ENCODE measurements at places on chromosomes 12 and 14.

- no peak for DNase-seq
Measured at GRCh38 chr12:107396991-107397390, 288.6 kb upstream of the PWP1 start.

DNA sequence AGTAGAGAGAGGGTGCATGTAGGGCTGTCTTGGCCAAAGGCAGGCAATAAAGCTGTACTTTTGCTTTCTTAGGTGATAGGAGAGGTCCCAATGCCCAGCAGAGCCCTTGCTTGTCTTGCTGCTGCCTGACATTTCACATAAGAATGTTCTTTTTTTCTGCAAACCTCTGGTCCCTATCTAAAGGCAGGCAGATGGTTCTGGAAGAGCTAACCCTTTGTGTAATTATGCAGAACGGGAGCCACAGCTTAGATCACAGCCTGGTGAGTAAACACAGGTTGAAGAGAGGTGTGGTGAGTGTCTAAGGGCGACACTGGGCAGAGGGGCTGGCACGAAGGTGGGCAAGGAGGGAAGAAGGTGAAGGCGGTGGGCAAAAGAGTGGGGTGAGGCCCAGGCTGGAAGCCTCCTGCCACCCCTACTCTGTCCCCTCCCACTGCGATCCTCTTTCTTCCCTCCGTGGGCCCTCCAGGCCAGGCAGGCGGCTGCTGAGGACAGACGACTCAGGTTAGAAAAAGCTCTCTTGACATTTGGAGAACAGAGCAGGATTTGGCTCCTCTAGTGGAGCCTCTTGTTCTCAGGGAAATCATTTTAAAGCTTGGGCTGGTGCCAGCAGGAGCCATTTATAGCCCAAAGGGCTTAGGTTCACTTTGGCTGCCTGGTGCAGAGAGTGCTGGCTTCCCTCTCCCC is 42.8 kb downstream of the PRMT8 start:
- no peak for DNase-seq

DNA sequence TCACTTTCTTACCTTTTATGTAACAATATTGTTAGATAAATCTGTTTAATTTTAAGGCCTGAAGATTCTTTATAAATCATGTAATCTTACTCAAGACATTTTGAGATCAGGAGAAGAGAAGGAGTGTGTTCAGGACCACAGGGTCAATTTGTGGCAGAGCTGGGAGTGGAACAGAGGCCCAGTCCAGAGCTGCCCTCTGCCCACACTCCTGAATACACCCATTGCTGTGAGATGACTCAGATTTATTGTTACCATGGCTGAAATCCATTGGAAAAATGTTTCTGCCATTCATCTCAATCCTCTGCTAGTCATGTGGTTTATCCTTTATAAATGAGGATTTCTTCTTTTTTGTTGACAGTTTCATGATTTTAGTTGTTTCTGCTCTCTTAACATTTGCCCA is 100.5 kb upstream of the STXBP6 start:
- no peak for DNase-seq

- no peak for DNase-seq
Measured at GRCh38 chr12:19461999-19462398, 22.7 kb downstream of the AEBP2 start.

DNA sequence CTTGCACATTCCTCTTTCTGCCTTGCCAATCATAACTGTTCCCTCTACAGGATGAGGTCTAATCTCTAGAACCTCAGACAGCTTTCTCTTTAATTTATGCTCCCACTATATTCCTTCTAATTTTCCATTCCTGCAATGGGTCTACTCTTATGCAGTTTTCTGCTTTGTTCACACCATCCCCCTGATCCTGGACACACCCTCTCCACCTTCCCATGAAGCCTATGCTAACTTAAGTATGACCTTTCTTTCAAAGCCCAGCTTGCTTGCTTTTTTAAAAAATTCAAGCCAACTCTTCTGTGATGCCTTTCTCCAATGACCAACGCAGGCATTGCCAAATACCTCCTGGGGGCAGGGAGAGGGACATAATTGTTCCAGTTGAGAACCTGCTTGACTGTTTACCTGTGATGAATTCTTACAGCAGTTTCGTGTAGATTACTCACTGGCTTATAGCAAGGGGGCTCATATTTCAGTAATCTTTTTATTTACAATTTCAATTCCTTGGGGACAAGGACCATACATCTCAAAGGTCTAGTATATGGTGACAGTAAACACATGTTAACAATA is 7.8 kb downstream of the SLC38A1 start:
- DNase-seq = no peak

- DNase-seq = no peak
Measured at GRCh38 chr14:65704850-65705249, 292.3 kb downstream of the FUT8 start.

- DNase-seq = no peak
Measured at GRCh38 chr14:84041421-84041820, 1488.5 kb upstream of the FLRT2 start.

GRCh38 chr12:75564398-75564797 is 53.0 kb upstream of the KRR1 start:
- DNase-seq = no peak

- peak; percentile 39 for DNase-seq
Measured at GRCh38 chr14:75636100-75636692, 24.5 kb downstream of the ERG28 start.

DNA sequence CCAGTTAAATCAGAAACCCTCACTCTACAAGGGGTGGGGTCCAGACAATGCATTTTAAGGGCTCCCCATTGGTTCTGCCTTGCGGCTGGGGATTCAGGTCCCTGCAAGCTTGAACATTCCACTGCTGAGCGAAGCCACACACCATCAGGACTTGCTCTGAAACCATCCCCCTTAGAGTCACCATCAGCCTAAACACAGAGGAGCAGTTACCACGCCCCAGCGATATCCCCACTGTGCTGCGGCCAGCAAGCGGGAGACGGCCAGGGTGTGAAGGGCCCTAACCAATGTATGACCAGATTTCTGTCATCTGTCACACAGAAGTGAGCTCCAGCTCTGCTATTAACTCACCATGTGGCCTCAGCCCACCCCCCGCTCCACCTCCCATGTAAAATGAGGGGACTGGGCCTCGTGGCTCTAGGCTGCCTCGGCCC is 29.7 kb downstream of the CCDC88C start:
- DNase-seq = no peak

DNA sequence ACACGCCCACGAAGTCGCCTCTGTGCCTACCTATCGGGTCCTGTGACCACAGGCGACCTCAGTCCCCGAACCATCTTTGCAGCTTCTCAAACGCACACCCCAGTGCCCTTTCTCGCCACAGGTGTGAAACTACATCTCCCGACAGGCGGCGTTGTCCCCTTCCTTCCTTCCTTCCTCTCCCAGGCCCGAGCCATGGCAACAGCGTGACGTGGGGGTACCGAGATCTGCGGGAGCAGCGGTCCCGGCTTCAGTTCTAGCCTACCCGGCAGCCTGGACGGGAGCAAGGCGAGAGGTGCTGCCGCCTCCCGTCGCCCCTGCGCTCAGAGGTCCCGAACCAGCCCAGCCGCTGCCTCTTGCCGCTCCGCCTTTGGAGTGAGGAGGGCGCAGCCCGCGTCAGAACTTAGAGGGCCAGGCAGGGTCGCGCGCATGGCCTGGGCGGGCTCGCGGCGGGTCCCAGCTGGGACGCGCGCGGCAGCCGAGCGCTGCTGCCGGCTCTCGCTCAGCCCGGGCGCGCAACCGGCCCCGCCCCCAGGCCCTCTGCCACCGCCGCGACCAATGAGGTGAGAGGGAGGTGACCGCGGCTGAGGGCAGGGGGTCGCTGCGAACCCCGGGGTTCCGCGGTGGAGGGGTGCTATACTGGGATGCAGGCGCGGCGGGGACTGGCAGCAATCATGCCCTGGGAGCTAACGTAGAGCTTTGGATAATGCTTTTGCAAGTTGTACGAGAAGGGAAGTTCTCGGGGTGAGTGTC is at the start of gene COQ10A:
COQ10A (plus strand) TSS at position 250 of the 750 bp plus-strand sequence; CDS start at position 427, 177 bp downstream.
- peak; percentile 82 for DNase-seq

- DNase-seq = no peak
Measured at GRCh38 chr12:40587970-40588369, 104.3 kb upstream of the CNTN1 start.

DNA sequence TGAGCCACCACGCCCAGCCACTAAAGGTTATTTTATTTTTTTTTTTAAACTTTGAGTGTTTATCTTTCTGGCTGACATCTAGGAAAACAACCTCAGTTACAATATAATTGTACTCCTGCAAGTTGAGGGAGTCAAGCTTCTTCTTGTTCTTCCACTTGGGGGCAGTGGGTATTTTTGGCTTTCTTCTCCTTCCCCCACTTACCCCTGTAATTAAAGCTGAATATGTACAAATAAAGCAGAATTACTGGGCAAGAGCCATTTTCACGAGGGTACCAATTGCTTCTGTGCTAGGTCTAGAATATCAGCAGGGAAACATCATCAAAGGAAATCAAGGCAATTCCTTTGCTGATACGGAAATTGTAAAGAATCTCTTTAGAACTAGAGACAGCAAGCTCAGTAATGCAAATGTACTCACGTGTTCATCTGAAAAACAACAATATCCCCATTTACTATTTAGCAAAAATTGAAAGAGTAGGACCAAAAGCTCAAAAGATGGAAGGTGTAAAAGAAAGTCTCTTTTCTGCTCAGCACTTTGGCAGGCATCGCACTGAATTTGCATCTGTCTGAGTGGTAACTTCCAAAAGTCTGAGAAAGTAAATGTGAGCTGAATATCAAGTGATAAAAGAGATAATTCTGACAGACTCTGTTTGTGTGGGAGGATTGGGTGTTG is 72.8 kb downstream of the TAOK3 start:
- DNase-seq = peak; percentile 4

- DNase-seq = no peak
Measured at GRCh38 chr12:54016478-54016964, 7.7 kb downstream of the HOXC8 start.

- DNase-seq = no peak
Measured at GRCh38 chr12:11684393-11684792, 34.9 kb downstream of the ETV6 start.

DNA sequence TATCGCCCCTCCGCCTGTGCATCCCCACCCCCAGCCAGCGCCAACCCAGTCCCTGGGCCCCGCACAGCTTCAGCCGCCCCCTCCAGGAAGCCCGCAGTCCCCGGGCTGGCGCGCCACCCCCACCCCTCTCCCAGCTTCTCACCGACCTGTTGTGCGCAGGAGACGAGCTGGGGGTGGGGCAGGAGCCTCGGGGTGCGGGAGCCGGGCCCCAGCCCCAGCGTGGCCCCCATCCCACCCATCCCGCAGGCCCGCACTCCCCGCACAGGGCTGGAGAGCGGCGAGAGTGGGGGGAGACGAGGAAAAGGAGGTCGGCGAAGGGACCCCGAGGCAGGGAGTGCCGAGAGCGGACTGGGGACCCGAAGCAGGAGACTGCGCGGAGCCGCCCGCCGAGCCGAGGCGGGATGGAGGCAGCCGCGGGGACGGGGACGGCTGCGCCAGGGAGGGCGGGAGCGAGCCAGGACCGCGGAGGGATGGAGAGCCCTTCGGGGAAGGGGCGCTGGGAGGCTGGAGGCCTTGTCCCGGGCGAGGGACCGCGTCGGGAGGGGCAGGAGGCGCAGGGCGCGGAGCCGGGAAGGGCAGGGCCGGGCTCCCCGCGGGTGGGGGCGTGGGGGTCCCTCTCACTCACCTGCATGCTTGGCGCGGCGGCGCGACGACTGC is 498 bp downstream of the PIANP start:
- DNase-seq = peak; percentile 18

DNA sequence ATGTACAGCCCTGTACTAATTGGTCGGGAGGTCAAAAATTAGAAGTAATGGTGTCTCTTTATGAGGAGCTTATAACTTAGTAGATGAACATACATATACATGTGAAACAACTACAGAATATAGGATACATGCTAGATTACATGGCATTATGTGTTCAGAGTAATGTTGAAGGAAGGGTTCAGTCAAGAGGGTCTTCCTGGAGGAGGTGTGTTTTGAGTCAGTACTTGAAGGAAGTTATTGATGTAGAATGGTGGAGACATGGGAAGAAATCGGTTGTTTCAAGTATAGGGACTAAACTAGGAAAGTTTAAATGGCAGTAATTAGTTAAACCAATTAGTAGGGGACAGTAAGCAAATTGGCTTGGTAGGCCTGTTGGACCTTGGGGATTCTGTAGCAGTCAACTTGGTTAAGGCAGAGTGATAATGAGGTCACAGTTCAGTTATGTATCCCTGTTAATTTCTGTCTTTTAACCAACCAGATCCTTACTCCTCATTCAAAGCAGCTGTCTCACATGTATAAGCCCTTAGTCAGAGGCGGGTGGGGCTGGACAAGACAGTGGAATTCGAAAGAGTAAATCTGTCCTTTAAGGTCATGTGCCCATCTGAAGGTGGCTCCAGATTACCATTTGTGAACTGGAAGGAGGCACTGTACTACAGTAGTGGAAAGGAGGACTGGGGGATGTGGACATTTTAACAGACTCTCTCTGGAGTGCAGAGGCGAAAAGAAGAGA is 3.5 kb upstream of the ANKRD52 start:
- no peak for DNase-seq

GRCh38 chr12:2449586-2449985 is 345.2 kb upstream of the FKBP4 start:
- no peak for DNase-seq

GRCh38 chr12:93645702-93646101 is 31.5 kb upstream of the CRADD start:
- DNase-seq = no peak

GRCh38 chr14:61645247-61645646 is 50.1 kb upstream of the HIF1A start:
- DNase-seq = no peak

GRCh38 chr14:77917491-77918201 is 117.7 kb downstream of the ADCK1 start:
- DNase-seq = no peak

DNA sequence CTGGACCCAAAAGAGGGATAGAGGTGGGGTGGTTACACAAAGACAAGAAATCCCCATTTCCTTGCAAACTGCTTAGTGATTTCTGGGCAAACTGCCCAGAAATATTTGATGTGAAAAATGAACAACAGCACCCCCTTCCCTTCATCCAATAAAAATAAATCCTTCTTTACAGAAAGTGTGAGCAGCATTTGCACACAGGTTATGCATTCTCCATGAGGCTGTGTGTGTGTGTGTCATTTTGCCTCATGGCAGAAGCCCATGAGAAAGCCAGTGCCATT is 17.2 kb upstream of the NRXN3 start:
- no peak for DNase-seq

DNA sequence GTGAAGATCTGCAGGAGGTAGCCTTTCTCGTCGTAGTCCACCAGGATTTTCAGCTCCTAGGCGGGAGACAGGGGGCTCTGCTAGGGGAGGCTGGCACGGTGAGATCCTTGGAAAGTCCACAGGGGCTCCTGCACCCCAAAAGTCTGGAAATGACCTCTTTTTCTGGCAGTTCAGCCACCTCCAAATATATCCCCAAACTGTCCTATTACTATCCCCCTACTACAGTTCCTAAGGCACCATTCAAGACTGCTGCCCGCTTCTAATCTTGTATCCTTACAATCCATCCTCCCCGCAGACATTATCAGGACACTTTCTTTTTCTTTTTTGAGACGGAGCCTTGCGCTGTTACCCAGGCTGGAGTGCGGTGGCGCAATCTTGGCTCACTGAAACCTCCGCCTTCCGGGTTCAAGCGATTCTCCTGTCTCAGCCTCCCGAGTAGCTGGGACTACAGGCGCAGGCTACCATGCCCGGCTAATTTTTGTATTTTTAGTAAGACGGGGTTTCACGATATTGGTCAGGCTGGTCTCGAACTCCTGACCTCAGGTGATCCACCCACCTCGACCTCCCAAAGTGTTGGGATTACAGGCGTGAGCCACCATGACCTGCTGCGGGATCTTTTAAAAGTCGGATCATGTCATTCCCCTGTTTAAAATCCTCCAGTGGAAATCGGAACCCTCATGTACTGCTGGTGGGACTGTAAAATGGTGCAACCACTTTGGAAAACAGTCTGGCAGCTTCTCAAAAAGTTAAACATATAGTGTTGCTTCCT is 18.5 kb downstream of the HPD start:
- DNase-seq = no peak

Data from nucleus accumbens (tissue), 56 donors.